ENCODE measurements at places on chromosomes 12 and 14. TPM values are rescaled to one million over a fixed set of nuclear protein-coding genes. Genes with fewer than 3 reads are reported as not detected.

GRCh38 chr14:26175658-26176057 lies 422.2 kb downstream of the NOVA1 start:
- H3K4me3 ChIP-seq, result no peak overlapping the region
- no peaks in the 10 kb centered on the region for H3K36me3 ChIP-seq
- H3K27ac ChIP-seq, result no peak overlapping the region
- H3K27me3 ChIP-seq, result no peaks in the 10 kb centered on the region
- H3K4me1 ChIP-seq, result no peaks in the 10 kb centered on the region
- no peak for DNase-seq

Gene MSI1
- total RNA-seq, result 4.6 TPM

Gene KHNYN
- 28.1 TPM for total RNA-seq

- no peaks in the 10 kb centered on the region for H3K27me3 ChIP-seq
- H3K4me3 ChIP-seq, result no peak overlapping the region
- no peak overlapping the region for H3K27ac ChIP-seq
- H3K36me3 ChIP-seq, result no peaks in the 10 kb centered on the region
- no peaks in the 10 kb centered on the region for H3K4me1 ChIP-seq
These were observed 111.2 kb downstream of the TMTC1 start for GRCh38 chr12:29672580-29672979.

DNA sequence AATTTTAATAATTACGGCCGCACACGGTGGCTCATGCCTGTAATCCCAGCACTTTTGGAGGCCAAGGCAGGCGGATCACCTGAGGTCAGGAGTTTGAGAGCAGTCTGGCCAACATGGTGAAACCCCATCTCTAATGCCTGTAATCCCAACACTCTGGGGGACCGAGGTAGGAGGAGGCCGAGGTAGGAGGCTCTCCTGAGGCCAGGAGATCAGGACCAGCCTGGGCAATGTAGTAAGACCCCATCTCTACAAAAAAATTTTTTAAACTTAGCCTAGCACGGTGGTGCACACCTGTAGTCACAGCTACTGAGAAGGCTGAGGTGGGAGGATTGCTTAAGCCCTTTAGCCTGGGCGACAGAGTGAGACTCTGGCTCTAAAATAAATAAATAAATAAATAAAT lies 5.6 kb upstream of the CFAP73 start:
- no peaks in the 10 kb centered on the region for H3K36me3 ChIP-seq
- H3K27ac ChIP-seq, result no peak overlapping the region

Data from heart left ventricle (tissue), 16 donors.